ENCODE measurements at places on chromosomes 7 and 10.

DNA sequence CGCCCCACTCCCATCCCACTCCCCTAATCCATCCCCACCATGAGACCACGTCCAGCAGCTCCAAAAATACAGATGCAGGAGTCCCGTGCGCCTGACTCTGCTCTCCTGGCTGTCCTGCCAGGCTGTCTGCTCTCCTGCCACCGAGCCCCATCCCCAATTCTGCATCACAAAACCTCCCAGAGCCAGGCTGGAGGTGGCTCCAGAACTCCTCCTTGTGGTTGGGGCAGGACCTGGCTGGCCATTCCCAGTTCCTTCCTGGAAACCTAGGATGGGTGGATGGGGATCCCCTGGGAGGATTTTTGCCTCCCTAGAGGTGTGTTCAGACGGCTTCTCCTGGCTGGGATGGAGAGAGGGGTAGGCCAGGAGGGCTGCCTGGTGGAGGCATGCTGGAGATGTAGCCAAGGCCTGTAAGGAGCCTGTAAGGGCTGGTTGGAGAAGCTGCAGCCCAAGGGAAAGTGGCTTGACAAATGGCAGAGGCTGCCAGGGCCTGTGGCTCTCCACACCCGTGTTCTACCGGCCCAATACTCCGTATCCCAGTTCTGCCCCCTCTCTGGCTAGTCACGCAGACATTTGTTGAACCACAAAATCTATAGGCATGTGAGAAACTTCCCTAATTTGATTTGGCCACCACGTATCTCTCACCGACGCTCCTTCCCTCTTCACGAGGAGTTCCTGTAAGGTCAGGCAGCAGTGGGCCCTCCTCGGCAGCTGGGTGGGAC lies 99.3 kb downstream of the ARHGAP22 start:
- DNase-seq, result no peak

DNA sequence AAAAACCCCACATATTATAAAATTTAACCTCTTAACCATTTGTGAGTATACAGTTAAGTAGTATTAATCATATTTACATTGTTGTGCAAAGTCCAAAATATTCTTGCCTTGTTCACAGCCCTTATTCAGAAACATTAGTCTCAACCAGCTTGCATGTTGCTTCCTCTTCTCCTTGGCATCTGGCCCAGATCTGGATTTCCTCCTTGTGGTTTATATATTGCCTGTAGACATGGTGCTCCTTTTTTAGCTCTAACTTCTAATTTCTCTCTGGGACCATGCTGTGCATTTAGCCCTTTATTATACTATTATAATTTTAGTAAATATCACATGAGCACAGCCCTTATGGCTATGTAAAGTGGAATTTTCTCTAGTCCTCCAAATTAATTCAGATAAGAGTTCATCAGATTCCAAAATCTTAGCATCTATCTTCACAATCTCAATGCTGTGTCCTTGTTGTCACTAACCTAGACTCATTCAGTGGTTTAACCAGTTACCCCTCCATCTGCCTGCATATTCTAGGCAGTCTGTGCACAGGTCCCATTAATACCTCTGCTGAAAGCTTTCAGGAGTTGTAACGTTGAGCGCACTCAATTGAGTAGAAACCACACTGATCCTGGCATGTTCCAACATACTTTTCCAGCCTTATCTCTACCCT lies 7.9 kb downstream of the CPED1 start:
- no peak for DNase-seq

- no peak for DNase-seq
Measured at GRCh38 chr10:4399556-4399955, 426.5 kb upstream of the AKR1E2 start.

DNA sequence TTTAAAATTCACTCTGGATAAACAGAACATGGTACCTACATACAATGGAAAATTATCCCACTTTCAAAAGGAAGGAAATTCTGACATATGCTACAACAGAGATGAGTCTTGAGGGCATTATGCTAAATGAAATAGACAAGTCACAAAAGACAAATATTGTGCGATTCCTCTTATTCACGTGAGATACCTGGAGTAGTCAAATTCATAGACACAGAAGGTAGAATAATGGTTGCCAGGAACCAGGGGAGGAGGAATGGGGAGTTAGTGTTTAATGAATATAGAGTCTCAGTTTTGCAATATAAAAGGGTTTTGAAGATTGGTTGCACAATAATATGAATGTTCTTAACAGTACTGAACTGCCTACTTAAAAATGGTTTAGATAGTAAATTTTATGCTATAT lies 69.8 kb upstream of the WAC start:
- no peak for DNase-seq

DNA sequence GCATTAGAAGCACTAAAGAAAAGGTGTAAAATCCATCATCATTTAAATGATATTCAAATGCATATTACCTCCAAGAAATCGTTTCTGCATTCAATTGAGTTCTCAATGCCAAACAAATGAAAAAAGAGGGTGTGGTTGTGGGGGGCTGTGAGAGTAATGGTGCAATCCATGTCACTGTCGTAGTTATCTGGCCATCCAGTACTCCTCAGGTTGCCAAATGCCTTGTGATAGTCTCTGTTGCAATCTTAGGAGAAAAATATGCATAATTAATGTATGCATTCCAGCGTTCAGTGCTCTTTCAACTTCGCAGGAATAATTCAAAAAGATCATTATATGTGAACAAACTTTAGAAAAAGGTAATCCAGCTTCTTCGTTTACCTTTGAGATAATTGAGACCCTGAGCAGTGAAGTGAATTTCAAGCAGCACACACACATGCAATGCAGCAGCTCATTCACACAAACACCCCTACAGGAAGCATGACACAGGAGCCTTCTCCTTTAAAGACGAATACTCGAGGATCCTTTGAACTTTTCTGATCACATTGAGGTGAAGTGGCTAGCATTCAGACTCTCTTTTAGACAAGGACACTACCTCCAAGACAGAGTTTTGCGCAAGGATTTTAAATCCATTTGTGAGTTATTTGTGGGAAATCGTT lies 73.4 kb downstream of the OR13A1 start:
- DNase-seq, result no peak

DNA sequence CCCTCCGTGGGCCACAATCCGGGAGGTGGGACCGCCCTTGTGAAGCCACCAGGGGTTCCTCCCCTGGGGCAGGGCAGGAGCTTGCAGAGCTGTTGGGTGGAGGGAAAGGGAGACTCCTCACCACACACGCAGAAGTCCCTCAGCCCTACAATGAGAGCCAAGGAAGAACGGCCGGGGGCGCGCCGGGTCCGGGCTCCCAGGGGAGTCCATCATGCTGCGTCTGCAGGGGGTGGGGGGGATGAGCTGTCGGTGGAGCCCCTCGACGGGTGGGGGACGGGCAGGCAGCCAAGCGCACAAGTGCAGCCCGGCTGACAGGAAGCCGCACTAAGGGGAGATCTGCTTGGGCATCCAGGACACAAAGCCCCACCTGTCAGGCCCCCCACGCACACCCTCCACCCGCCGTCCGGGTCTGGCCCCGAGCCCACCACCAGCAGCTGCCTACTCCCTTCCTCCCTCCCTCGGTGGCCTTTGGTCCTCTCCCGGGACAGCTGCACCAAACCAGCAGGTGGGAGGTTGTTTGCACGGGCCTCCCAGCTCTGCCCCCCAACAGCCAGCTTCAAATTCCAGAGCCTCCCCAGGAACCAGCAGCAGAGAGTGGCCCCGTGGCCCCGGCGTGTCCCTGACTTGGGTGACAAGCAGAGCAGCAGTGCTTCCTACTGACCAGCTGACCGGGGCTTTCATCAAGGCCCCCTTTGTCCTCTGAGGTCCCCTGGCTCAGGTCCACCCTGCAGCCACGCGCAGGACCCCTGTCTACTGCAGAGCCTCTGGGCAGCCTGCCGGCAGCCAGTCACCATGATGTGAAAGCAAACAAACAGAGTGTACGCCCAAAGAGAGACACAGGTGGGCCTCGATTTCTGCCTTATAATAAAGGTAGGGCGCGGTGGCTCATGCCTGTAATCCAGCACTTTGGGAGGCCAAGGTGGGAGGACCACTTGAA lies 50.3 kb downstream of the HIP1 start:
- DNase-seq, result no peak

DNA sequence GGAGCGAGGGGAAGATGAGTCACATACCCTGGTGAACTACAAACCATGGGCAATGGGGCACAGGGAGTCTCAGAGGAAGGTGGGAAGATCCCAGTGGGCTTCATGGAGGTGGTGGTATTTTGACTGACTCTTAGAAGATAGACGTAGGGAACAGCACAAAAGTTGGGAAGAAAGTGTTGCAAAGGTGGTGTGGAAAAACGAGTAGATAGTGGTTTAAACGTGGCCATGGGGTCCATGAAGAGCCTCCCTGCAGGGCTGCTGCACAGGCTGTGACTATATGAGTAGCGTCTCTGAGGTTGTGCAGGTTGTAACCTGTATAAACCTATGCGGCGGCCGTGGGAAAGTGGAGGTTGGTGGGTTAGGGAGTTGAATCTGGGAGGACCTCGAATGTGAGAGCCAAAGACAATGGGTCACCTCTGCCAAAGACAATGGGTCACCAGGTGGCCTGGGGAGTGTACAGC lies 13.8 kb downstream of the LZTS2 start:
- no peak for DNase-seq

GRCh38 chr7:155530601-155531000 lies 15.8 kb downstream of the CNPY1 start:
- no peak for DNase-seq

GRCh38 chr7:56028942-56029630 lies 22.2 kb downstream of the PSPH start:
- DNase-seq, result no peak

- no peak for DNase-seq
Measured at GRCh38 chr7:55441774-55442522, 76.8 kb downstream of the LANCL2 start.

DNA sequence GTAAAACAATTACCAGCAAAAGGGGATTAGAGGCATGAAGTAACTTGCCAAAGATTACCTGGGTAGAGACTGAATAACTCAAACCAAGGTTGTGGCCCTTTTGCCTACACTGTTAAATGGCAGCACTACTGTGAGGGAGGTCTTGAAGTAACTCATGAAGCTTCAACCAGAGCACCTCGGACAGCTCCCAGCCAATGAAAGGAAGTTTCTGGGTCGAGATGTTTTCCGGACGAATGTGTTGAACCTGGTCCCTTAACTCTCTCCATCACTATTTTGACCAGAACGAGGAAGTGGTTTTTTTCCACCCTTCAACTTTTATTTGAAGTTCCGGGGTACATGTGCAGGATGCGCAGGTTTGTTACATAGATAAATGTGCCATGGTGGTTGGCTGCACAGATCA lies 133.6 kb upstream of the PRKCQ start:
- no peak for DNase-seq

GRCh38 chr10:76991621-76992020 lies 646.0 kb downstream of the KCNMA1 start:
- DNase-seq, result no peak

GRCh38 chr7:31443457-31443856 lies 70.4 kb upstream of the ITPRID1 start:
- DNase-seq, result no peak

DNA sequence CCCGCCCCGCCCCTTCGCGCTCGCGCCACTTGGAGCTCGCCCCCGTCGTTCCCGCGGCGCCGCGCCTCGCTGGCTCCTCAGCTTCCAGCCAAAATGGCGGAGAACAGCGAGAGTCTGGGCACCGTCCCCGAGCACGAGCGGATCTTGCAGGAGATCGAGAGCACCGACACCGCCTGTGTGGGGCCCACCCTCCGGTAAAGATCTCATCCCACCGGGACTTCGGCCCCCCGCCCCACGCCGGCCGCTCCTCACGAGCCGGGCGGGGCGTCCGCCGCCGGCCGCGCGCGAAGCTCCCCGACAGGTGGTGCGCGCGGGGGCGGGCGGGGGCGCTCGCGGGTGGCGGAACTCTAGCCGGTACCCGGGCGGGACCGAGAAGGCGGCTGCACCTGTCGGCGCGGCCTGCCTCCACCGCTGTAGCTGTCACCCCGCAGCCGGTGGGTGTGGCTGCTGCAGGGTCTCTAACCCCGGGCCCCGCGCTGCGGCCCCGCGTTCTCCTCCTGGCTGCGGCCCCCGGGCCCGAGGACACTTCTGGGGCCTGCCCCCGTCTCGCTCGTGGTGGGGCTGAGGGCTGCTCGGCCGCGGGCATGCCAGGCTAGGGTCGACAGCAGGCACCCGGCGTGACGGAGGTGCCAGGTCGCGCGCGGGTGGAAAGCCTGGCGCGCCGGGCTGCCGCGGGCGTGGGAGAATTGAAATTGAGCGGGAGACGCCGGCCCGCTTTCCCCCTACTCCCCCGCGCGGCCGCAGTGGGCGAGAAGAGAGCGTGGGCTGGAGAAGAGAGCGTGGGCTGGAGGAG lies at the start of gene EXOC6:
EXOC6 (plus strand) TSS at position 80 of the 793 bp plus-strand sequence; CDS start at position 94, 14 bp downstream.
- DNase-seq, result peak; percentile 61

GRCh38 chr10:110861930-110862649 lies 9.6 kb upstream of the PDCD4 start:
- DNase-seq, result no peak

- no peak for DNase-seq
Measured at GRCh38 chr10:7260912-7261311, 149.9 kb downstream of the SFMBT2 start.

DNA sequence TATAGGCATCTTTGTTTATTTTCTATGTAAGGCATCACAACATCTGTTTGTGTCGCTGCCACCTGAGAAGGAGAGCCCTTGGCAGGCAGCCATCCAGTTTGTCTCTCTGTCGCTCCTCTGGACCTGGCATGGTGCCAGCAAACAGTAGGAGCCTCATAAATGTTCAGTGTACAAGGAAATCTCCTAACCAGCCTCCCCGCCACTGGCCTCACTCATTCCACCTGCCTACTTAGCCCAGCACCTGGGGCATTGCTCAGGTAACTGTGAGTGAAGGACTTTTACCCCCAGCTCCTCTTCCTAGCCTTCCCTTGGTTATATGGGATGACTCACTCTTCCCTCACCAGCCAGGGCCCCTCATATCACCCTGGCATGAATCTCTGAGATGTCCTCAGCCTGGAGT lies 61.7 kb upstream of the NPTX2 start:
- DNase-seq, result no peak

DNA sequence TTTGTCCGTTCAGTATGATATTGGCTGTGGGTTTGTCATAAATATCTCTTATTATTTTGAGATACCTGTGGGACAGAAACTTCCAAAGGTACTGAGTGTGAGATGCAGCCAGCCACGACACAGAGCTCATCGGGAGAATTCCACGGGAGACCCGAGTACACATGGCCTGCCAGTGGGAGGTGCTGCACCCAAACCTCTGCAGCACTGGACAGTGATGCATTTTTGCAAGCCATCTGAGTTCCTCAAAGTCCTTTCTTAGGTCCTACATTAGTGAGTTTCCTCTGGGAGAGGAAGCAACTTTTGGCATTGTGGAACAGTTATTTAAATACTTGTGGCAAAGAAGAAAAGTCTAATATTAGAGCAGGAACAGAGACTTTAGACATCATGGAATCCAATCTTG lies 77.5 kb downstream of the ARID5B start:
- DNase-seq, result no peak

Data from stimulated activated CD4-positive, alpha-beta T cell treated with anti-CD3 and anti-CD28 coated beads, Interleukin-1b, Interleukin-23, amount 100 ng/mL, for 24 hours (primary cell).